OCI-LY7 (cell line): ENCODE measurements at places on chromosomes 12 and 14.

DNA sequence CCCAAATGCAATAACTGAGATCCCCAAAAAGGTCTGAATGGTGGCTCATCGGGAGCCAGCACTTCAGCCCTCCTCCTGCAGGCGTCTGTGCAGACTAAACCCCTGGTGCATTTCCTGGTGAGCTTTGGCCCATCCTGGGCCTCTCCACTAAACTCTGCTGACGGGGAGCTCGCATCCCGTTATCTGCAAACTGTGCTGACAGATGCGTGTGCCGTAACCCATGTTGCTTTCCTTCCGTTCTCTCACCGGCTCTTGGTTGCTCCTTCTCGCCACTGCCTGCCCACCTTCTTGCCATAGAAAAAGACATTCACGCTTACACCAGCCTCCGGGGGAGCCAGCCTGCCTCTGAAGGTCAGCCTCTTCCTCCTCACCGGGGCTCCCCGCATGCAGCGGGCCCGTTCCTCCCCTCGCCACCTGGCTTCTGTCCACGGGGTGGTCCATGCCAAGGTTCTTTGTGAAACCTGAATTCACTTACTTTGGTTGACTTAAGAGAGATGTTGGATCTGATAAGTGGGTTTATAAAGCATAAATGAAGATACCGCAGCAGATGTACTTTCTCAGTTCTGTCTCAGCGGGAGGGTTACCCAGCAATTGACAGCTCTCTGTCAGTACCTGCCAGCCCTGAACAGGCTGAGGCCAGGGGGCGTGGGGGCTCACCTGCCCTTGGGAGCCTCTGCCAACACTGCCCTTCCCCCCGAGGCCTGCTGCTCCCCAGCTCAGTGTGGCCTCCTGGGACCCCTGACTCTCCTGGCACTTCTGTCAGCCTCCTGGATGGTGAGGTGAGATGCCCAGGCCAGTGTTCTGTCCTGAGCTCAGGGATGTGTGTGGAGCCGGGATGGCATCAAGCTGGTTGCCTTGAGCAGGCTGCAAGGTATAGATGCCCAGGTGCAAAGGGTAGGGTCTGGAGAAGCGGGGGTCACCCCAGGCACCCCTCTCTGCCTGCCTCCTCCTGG is 14.2 kb downstream of the ZFYVE21 start:
- DNase-seq = no peak

DNA sequence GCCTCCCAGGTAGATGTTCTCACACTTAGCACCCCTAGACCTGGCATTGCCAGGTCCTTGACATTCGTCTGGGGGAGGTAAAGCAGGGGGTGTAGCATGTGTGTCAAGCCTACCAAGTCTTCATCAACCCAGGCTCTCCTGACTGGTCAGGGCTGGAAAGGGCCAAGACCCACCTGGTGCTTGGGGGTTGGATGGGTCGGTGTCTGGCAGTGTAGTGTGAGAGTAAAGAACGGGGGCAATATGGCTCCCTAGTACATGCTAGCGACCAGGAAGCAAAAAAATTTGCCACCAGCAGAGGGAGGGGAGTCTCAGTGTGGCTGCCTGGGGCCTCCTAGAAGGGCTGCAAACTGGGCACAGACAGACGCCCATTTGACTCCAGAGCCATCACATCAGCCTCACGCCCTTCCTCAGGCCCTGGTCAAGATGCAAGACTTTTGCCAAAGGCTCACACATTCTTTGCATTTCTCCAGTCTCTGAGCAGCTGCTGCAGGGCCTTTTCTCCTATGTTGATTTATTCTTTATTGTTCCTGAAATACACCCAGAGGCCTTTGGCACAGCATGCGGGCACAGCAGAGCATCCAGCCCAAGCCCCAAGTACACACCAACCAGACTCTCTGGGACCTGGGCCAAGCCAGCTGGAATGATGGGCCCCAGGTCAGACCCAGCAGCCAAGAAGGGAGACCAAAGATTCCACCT is 38.3 kb upstream of the PNMA1 start:
- peak; percentile 48 for DNase-seq

- DNase-seq = no peak
Measured at GRCh38 chr12:83114966-83115365, 428.3 kb downstream of the TMTC2 start.

GRCh38 chr14:100078997-100079725 is 13.9 kb downstream of the EVL start:
- no peak for DNase-seq

DNA sequence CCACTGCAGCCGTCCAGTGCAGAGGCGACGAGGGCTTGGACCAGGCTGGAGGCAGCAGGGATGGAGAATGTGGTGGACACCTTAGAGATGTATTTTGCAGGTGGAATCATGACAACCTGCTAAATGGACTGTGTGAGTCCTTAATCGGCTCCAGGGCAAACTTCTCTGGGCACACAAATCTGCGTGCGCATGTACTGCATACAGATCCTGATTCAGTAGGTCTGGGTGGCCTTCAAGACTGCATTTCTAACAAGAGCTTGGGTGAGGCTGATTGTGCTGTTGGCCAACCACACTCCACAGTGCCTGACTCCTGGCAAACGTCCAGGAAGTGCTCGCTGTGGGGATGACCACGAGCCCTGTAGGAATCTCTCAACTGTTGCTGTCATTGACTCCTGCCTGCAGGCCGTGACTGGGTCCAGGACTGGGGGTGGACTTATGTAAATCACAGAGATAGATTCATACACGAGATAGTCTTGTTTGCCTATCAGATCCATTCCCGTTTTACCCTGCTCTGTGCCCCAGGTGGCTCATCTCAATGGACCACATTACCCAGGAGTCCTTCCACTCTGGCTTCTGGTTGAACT is 27.2 kb downstream of the JDP2 start:
- DNase-seq = no peak

DNA sequence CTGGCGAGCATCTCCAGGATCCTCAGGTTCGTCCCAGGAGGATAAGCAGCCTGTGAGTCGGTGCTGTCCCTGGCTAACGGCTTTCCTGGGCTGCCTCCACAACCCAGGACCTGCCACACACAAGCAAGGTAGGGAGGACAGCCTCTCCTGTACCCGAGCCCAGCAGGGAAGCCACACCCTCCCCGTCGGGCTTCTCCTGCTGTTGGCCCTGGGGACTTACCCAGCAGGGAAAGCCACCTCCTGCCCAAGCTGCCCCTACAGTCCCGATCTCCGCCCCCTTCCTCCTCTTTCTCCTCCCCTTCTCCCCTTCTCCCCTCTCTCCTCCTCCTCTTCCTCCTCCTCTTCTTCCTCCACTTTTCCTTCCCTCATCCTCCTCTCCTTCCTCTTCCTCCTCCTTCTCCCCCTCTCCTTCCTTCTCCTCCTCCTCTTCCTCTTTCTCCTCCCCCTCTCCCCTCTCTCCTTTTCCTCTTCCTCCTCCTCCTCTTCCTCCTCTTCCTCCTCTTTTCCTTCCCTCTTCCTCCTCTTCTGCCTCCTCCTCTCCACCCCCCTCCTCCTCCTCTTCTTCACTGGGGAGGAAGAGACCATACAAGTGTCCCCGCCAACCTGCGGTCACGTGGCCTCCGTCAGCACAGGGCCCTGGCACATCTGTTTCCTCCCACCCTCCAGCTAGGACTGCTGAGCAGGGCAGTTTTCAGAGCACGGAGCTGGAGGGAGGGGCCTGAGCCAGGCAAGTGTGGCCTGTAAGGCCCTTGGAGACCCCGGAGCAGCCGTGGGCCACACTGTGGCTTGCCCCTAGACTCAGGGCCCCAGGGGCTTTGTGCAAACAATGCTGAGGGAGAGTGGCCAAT is 17.3 kb upstream of the RFLNA start:
- no peak for DNase-seq

- no peak for DNase-seq
Measured at GRCh38 chr12:5232826-5233500, 189.3 kb downstream of the KCNA5 start.

- no peak for DNase-seq
Measured at GRCh38 chr14:55850825-55851241, 267.4 kb upstream of the PELI2 start.
